ENCODE measurements at places on chromosomes 13 and 19.

DNA sequence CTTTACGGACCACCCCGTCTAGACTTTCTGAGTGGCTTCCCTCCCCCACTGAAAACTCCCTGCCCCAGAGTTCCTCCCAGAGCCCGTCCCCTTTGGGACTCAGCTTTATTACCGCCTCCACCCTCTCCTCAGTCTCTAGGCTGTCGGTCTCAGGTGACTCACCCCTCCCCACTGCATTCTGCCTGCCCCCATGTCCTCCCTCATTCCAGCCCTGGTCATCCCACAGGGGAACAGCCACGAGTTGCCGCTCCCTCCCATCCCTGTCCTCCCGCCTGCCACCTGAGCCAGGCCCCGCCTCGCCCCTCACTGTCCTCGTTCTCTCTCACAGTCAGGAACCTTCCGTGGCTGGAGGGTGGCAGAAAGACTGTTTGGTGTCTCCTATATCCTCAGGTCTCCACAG lies 57.3 kb downstream of the SMARCA4 start:
- DNase-seq: no peak

GRCh38 chr19:29943615-29944014 lies 1.6 kb downstream of the URI1 start:
- no peak for DNase-seq

GRCh38 chr13:29817604-29818378 lies 32.6 kb downstream of the UBL3 start:
- DNase-seq: no peak

DNA sequence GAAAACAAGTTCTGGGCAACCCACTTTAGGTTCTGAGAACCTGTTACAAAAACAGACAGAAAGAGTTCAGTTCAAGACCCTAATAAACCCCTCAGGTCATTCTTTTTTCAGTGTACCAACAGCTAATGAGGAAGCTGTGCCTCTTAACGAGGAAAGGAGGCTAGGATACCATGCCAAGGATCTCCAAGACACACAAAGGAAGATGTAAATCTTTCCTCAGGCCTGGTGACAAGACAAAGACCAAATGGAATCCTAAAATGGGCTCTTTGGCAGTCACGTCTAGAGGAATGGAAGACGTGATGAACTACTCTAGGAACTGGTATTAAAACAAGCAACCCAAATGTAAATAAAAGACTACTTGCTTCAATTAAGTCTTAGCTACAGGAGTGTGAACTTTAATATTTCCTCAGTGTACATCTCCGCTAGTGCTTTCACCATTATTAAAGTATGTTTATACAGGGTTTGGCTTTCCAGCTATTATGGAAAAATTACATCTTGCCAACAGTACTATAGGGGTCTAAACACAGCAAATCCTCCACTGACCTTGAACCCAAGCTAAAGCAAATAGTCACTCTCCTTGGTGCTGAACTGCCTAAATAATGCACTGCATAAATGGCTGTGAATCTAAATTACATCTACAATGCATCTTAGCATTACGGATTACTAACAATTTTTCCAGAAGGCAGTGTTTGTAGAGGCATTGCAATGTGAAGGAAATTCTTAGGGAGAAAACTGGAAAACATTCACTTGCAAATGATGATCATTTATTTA lies 42.3 kb downstream of the ENOX1 start:
- no peak for DNase-seq

- no peak for DNase-seq
Observed at GRCh38 chr19:38122402-38123093, 101.5 kb downstream of the DPF1 start.

- DNase-seq: no peak
Observed at GRCh38 chr19:38211766-38212165, 12.3 kb downstream of the DPF1 start.

GRCh38 chr13:100387416-100387815 lies 201.2 kb downstream of the GGACT start:
- no peak for DNase-seq

DNA sequence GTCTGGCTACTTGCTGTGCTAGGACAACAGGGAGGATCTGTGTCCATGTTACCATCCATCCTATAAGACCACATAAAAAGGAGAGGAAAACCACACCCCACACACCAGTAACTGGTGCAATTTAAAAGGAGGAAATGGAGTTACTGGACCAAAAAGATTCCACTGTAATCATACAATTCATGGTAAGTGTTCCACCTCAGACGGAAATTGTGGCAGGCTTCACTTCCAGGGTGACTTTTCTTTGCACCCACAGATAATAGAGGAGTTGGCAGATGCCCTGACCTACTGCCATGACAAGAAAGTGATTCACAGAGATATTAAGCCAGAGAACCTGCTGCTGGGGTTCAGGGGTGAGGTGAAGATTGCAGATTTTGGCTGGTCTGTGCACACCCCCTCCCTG lies 2.4 kb downstream of the AURKC start:
- no peak for DNase-seq

DNA sequence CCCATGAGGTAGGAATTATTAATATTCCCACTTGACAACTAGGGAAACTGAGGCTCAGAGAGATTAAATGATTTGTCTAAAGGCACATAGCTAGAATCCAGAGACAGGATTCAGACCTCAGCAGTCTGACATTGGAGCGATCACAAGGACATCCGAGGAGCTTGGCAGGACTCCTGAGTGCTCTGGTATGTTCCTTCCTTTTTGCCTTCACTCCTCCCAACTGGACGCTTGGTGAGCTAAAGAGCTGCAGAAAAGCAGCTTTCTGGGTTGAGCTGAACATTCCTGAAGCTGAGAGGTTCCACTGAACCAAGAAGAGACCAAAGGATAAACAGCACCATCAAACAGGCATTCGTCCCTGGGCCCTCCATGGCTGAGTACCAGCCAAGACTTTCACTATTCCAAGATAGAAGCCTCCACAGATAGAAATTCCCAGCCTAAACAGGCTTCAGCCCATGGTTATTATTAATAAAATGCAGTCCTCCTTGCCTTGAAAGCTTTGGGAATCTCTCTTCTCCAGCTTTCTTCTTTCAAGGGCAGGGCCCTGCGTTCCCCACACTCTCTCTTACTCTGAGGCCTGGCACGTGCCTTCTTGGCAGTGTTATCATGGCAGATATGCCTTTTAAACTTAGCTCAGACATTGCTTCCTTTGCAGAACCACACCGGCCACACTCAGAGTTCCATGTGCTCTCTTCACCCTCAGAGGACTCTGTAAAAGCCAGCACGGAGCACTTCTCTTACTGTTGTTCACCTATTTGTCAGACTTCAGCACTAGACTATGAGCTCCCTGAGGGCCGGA lies 97.1 kb downstream of the CYSLTR2 start:
- no peak for DNase-seq

DNA sequence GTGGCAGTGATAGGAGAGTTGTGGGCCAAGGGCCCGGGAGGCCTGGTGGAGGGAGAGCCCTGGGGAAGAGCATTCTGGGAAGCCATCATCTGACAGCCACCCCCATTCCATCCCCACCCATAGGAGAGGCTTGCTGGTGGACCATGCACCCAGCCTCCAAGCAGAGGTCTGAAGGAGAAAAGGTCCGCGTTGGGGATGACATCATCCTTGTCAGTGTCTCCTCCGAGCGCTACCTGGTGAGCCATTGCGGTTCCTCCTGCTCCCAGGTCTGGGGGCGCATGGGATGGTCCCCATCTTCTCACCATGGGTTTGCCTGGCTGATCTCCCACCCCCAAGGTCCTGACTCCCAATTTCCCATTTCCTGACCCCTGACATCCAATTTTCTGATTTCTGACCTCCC lies 10.5 kb downstream of the RYR1 start:
- no peak for DNase-seq

GRCh38 chr13:79481685-79482052 lies 714 bp downstream of the NDFIP2 start:
- DNase-seq: peak; percentile 85

GRCh38 chr19:42068361-42068755 lies 1.6 kb downstream of the GRIK5 start:
- no peak for DNase-seq

DNA sequence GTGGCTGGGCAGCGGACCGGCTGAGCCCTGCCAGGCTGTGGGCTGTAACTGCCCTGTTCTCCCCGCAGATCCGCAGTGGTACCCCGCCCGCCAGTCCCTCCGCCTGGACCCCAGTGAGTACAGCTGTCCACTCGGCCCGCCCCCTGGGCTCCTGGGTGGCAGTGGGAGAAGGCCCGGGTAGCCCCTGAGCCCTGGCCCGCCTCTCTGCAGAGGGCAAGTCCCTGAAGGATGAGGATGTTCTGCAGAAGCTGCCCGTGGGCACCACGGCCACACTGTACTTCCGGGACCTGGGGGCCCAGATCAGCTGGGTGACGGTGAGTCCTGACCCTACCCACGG lies 8.3 kb downstream of the NDUFB7 start:
- DNase-seq: no peak

DNA sequence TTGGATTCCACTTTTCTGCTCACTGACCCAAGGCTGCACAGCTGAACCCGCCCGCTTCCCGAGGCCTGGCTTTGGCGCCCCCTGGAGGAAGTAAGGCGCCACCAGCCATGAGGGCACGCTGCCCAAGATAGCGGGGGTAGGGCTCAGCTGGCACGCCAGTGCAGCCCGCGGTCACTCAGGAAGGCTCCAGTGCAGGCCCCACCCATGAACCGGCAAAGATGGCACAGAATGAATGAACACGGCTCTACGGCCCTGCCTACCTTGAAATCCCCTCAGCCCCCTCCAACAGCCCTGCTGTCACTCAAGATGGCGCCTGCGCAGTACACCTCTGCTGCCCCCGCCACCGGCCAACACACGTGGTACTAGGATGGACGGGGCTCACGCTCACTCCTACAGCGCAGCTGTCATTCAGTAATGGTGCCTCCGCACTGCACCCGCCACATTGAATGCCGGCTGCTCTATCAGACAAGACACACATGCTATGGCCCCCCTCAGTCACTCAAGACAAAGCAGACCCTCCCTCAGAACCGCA lies 3.0 kb downstream of the PEG3 start:
- no peak for DNase-seq

- DNase-seq: no peak
Observed at GRCh38 chr19:18223860-18224524, 2.2 kb downstream of the PDE4C start.

GRCh38 chr13:64099994-64100393 lies 2684.3 kb upstream of the PCDH20 start:
- DNase-seq: no peak

GRCh38 chr13:39282400-39282972 lies 244.2 kb downstream of the NHLRC3 start:
- DNase-seq: no peak

- DNase-seq: no peak
Observed at GRCh38 chr13:46113596-46113995, 8.8 kb upstream of the CPB2 start.

DNA sequence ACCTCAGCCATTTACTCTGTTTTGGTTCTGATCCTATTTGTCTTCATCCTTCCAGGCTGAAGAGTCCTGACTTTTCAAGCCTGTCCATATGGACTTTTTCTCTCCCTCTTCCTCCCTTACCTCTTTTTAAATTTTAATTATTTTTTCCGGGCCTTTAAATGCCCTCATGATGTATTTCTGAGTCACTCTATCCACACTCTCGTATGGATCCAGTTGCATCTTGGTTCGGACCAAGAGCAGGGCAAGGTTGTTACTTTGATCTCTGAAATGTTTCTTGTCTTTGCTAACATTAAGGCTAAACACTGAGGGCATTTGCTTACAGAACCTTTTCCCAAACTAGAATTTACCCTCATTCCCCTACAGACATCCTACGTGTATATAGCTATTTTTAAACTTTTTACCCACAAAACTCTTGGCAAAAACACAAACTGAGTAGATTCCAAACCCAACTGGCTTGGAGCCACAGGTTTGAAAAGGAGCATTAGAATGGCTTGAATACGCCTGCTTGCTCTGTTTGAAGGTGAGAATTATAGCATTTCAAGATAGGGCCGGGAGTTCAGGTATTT lies 47.4 kb upstream of the SERPINE3 start:
- no peak for DNase-seq

- no peak for DNase-seq
Observed at GRCh38 chr19:38734426-38735256, 9.6 kb downstream of the CAPN12 start.

GRCh38 chr13:85508683-85509329 lies 290.4 kb downstream of the SLITRK6 start:
- no peak for DNase-seq

DNA sequence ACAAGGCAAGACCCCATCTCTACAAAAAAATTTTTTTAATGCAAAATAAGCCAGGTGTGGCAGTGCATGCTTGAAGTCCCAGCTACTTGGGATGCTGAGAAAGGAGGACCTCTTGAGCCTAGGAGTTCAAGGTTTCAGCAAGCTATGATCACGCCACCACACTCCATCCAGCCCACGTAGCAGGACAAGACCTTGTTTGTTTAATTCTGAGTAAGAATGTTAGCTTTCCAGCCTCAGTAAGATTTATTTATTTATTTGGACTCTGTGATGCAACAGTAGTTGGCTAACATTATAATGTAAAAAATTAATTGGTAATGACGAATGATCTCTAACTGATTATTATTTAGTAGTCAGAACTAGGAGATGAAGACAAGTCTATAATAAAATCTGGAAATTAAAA lies 23.3 kb downstream of the N4BP2L2 start:
- no peak for DNase-seq

- no peak for DNase-seq
Observed at GRCh38 chr13:74129500-74130191, 4.6 kb downstream of the KLF12 start.

- no peak for DNase-seq
Observed at GRCh38 chr13:23541221-23541824, 28.9 kb upstream of the TNFRSF19 start.
